Epithelial cell of prostate (primary cell): ENCODE measurements at places on chromosomes 13 and 19.

- no peak for DNase-seq
Measured at GRCh38 chr13:43303033-43303729, 279.8 kb downstream of the DNAJC15 start.

DNA sequence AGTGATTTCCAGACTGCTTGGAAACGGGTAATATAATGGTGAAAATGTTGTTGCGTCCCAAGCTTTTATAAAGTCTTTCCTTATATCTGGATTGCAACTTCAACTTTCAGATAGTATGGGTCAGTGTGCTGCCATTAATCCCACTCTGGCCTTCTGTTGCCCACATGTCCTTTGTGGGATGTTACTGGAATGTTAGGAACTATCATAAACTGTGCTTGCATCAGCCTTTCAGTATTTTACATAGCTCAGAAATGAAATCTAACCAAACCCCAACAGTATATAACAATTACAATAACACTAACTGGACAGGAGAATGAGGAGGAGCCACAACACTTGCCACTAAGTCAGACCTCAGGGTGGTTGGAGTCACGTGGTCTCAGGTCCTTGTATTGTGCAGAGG, 78.9 kb downstream of the LNX2 start:
- DNase-seq = no peak

DNA sequence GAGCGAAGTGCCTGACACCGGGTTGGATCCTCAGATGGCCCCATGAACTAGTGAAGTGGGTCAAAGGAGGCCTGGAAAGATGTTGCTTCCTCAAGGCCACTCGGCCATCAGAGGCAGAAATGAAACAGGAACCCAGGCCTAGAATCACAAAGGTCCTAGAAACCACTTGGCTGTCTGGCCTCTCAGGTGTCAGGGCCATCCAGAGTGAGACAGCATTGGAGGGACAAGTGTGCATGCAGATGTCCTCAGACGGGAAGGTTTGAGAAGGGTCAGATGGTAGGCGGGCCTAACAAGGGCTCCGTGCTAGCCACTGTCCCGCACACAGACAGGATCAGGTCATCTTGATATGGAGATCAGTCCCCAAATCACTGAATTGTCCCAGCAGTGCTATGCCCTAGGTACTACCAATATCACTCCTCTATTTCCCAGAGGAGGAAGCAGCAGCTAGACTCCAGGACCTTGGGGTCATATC, 14.3 kb downstream of the CCDC97 start:
- no peak for DNase-seq

GRCh38 chr13:45872566-45872965, 21.0 kb upstream of the SIAH3 start:
- no peak for DNase-seq

- DNase-seq = no peak
Measured at GRCh38 chr13:94825507-94825906, 113.2 kb upstream of the SOX21 start.

DNA sequence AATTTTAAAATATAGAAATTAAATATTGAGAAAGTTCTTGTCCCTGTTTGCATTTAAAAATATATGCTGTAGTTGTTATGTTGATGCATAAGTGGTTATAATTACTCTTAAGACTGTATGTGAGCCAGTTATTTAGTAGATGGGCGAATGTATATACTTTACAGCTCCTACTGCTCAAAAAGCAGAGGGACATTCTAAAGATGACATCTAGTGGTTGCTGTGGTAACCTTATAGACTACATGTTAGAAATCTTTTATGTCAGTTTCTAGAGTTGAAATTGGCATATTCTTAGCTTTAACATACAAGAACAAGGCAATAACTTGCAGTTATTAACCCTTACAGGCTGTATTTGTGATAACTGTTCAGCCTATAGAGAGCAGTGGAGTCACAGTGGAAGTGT, 160.5 kb downstream of the OLFM4 start:
- DNase-seq = no peak

GRCh38 chr13:27728271-27728670, 64.0 kb upstream of the GSX1 start:
- no peak for DNase-seq
